MG63 (cell line): ENCODE measurements at places on chromosomes 3 and 15. TPM values are rescaled to one million over a fixed set of nuclear protein-coding genes. Genes with fewer than 3 reads are reported as not detected.

DNA sequence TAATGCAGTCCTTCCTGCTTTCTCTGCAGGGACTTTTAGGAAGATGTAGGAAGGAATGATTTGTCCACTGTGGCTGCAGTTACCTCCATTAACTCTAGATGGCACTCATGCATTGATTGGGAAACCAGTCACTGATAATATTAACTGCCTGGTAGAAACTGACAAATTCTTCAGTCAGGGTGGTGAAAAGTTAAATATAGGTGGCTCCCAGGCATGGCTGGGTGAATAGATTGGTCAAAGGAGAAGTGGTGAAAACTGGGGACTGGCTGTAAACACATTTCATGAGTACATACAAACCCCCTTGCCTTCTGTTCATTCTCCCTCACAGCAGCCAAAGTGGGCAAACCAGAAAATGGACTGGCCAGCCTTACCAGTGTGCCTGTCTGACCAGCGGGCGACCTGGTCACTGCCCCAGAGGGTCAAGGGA lies 333.4 kb downstream of the THSD4 start:
- DNase-seq: peak; percentile 31

GRCh38 chr3:126031981-126032471 lies 51.9 kb downstream of the SLC41A3 start:
- no peak for DNase-seq

The COL6A6 gene
- total RNA-seq: not detected in 2 replicates

- DNase-seq: no peak
Measured at GRCh38 chr15:100529556-100529955, 806 bp upstream of the CERS3 start.

- no peak for DNase-seq
Measured at GRCh38 chr3:142815803-142816202, 73.1 kb downstream of the PCOLCE2 start.

The MAP1A gene
- total RNA-seq: 0.74 and 2.3 TPM in 2 replicates

DNA sequence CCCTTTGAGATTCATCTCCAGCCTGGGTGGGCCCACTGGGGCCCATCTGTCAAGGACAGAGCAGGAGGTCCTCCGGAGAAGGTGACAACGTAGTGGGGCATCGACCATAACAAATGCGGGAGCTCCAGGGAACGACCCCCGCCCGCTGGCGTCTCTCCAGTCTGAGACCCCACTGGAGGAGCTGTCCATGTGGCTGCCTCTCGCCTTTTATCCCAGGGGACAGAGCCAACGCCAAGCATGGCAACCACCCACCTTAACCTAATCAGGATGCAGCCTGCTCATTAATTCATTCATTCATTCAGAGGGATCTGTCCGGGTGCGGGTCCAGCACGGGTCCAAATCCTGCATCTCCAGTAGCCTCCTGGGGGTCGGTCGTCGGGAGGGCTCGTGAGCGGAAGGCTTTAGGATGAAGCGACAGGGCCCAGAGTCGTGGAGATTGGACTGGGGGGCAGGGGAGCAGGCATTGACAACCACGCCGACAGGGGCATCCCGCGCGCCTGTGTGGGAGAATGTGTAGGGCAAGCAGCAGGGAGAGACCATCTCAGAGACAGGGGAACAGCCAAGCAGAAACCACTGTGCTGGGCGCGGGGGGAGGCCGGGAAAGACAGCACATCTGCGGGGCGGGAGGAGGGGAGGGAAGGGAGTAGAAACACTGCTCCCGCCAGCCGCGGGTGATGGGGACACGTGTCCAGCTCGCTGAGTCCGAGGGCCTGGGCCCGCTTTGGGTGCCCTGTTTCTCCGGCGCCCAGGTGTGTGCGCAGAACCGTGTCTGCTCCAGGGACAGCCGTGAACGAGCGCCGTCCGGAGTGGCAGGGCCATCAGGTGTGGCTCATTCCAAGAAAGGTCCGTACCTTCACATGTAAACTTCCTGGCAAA lies 1.9 kb downstream of the PIGZ start:
- DNase-seq: no peak

The SNURF gene
- total RNA-seq: not detected in 2 replicates

The PLCB2 gene
- not detected in 2 replicates for total RNA-seq

- DNase-seq: peak; percentile 21
Measured at GRCh38 chr3:128619146-128619890, 31.3 kb downstream of the RPN1 start.

The THBS1 gene
- total RNA-seq: 335 and 364 TPM in 2 replicates

DNA sequence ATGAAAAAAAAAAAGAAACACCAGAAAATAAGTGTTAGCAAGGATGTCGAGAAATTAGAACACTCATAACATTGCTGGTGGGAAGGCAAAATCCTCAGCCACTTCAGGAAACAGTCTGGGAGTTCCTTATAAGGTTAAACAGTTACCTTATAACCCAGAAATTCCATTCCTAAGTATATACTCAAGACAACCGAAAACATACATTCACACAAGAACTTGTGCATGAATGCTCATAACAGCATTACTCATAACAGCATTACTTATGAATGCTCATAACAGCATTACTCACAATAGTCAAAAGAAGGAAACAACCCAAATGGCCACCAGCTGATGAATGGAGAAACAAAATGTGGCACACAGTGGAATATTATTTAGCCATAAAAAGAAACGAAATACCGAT lies 34.8 kb upstream of the DCP1A start:
- DNase-seq: no peak

The CNTN6 gene
- not detected in 2 replicates for total RNA-seq

DNA sequence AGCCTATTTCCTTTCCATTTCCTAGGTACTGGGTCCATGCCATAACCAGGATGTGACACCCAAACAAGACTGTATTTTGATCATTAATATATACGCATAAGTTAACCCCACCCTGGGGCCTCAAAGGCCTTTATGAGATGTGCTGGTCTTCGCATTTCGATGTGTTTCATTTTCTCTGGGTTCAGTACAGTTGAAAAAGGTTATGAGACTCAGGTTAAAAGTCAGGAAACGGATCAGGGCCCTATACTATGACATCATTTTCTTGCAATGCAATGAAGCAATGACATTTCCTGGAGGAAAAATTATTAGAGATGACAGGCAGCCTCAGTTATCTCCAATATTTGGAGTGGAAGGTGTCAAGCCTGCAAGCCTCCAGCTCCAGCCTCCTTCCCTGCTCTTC lies 31.7 kb downstream of the TMEM212 start:
- no peak for DNase-seq

DNA sequence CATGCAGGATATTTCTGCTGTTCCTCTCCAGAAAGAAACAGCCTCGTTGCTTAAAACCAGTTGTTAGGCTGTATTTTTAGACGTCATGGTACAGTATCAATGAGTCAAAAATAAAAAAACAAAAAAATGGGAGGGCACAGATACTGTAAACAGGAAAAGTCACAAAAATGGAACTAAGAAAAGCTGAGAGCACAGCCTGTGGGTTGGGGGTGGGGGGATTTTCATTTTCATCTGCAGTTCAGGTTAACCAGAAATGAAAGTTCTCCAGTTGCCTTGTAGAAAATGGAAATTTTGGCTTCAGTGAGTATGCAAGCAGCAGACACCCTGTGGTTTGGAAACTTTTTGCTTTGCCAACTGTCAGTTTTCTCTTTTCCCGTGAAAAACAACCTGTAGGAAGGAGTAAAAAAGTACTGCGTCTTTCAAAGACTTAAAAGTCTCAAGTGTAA lies 59.0 kb downstream of the FRMD4B start:
- DNase-seq: no peak

GRCh38 chr15:46622851-46623250 lies 988.0 kb downstream of the SQOR start:
- no peak for DNase-seq

The TMC3 gene
- total RNA-seq: not detected in 2 replicates

The NPAP1 gene
- not detected in 2 replicates for total RNA-seq

- DNase-seq: no peak
Measured at GRCh38 chr15:75750261-75751050, 37.8 kb upstream of the CSPG4 start.

GRCh38 chr3:13122081-13123012 lies 49.1 kb upstream of the IQSEC1 start:
- no peak for DNase-seq

- DNase-seq: no peak
Measured at GRCh38 chr3:161548301-161548700, 51.7 kb downstream of the OTOL1 start.

GRCh38 chr3:130850044-130850797 lies 43.7 kb upstream of the ATP2C1 start:
- DNase-seq: peak; percentile 32

- DNase-seq: no peak
Measured at GRCh38 chr3:189338366-189338765, 166.6 kb downstream of the TPRG1 start.

The TMEM108 gene
- total RNA-seq: 0.79 TPM in 1 of 2 replicates, not detected in the other
